ENCODE measurements at places on chromosomes 4 and X. TPM values are rescaled to one million over a fixed set of nuclear protein-coding genes. Genes with fewer than 3 reads are reported as not detected.

KIF4A gene
- 0.24 TPM for total RNA-seq

VCX3B gene
- total RNA-seq = not detected

DNA sequence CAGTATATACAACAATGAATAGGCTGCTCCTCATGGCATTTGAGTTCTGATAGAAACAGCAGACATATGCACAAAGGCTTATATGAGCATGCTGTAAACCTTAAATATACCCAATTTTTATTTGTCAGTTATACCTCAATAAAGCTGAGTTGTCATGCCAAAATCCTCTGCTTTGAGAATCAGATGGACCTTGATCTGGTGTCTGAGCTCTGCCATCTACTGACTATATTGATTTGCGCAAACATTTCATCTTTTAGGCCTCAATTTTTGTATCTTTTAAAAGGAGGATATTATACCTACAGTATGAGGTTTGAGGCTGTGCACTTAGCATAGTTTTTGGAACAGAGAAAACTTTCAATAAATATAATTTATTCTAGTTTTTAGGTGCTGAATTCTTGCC lies 85.2 kb downstream of the PRRG1 start:
- no peak for DNase-seq

DNA sequence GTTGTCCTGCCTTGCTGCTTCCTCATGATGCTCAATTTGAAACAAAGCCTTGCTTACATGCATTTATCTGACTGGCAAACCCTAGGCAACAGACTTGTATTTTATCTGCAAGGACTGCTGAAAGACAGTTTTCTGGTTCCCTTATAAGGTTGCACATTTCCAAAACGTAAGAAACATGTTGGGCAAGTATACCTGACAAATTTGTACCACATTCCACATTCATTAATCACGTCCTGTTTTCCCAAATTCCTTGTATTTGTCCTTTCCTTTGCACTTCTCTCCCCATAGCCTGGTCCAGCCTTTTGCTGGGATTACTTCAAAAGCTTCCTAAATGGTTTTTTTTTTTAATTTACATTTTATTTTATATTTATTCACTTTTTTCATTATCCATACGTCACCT lies 310.1 kb downstream of the PPP3CA start:
- DNase-seq = no peak
